ENCODE measurements at places on chromosomes 6 and 20.

DNA sequence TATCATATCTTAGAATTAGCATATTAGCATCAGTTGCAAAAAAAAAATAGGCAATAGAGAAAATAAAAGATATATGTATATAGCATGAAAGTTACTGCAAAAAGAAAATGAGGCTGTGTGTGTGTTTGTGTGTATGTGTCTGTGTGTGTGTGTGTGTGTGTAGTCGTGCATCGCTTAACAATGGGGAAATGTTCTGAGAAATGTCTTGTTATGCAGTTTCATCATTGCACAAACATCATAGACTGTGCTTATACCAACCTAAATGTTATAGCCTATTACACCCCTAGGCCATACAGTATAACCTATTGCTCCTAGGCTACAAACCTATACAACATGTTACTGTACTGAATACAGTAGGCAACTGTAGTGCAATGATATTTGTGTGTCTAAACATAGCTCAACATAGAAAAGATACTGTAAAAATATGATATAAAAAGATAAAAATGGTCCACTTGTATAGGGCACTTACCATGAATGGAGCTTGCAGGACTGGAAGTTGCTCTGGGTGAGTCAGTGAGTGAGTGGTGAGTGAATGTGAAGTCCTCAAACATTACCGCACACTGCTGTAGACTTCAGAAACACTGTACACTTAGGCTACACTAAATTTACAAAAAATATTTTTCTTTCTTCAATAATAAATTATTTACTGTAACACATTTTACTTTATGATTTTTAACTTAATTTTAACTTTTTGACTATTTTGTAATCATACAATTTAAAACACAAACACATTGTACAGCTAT is 805.1 kb downstream of the KIF16B start:
- no peak for DNase-seq

GRCh38 chr20:63104312-63105181 is 97.8 kb upstream of the BHLHE23 start:
- DNase-seq = no peak

- no peak for DNase-seq
These were observed 95.0 kb downstream of the LRFN2 start for GRCh38 chr6:40492187-40492586.

DNA sequence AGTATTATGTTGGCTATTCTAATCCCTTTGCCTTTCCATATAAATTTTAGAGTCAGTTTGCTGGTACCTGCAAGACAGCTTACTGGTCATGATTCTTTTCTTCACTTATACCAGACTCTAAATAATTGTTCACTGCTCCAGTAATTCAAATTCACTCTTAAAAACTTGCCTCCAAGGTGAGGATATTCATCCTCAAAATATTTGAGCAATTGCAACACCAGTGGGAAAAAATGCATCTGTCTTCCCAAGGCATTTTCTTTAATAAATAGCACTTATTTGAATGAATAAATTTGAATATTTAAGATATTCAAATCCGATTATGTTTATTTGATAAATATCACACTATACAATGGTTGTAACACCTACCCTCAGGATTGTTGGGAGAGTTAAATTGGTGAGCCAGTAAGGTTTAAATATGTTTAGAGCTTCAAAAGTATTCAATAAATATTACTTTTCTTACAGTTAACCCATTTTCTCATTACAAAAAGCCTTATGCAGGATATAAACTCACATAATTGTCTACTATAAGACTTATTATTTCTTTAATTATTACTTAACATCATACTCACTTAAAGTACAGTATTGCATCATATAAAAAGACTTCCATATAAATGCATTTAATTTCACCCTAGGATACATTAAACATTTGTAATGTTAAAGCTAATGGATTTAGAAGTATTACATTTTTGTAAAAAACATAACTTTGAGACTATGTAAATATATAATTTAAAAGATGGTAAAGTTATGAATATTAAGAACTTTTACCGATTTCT is 285.6 kb downstream of the SAMD5 start:
- no peak for DNase-seq

- DNase-seq = no peak
These were observed 232.2 kb downstream of the LY86 start for GRCh38 chr6:6820641-6821238.

DNA sequence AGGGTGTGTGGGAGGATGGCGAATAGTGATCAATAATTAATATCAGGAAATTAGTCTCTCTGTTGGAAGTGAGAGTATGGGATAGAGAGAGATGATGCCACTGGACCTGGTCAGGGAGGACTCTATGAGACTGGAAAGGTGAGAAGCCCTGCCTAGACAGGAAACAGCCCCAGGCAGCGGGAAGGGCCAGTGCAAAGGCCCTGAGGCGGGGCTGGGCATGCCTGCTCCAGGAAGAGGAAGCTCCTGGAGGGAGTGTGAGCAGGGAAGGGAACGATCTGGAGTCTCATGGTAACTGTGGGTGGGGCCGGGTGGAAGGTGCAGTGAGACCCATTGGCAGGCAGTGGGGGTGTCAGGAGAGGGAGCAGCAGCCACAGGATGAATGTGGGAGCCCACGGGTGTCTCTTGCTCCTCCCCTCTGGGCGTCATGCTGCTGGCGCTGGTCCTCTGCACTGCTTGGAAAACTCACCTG is 1.8 kb upstream of the CST3 start:
- no peak for DNase-seq

DNA sequence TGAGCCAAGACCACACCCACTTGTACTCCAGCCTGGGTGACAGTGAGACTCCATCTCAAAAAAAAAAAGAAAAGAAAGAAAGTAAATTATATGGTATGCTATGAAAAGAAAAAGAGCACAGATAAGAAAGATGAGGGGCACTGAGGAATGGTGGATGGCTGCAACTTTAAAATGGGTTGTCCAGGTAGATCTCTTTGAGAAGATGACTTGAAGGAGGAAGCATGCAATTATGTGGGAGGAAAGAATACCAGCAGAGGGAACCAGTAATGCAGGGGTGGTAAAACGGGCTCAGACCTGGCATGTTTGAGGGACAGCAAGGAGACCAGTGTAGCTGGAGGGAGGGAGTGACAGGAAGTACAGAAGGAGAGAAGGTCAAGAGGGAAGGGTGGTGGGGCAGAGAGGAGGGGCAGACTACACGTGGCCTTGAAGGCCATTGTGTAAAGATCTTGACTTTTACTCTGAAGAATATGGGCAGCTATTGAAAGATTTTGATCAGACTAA is 22.3 kb downstream of the LINC00237 start:
- DNase-seq = no peak

GRCh38 chr6:100506651-100507050 is 41.9 kb upstream of the SIM1 start:
- no peak for DNase-seq

GRCh38 chr6:2852921-2853322 is 11.3 kb upstream of the SERPINB1 start:
- DNase-seq = no peak

- no peak for DNase-seq
These were observed 30.8 kb downstream of the FBXO5 start for GRCh38 chr6:152952045-152952444.

- DNase-seq = no peak
These were observed 222.8 kb upstream of the DTNBP1 start for GRCh38 chr6:15885624-15886023.

GRCh38 chr6:142210606-142211005 is 63.5 kb downstream of the VTA1 start:
- DNase-seq = no peak

DNA sequence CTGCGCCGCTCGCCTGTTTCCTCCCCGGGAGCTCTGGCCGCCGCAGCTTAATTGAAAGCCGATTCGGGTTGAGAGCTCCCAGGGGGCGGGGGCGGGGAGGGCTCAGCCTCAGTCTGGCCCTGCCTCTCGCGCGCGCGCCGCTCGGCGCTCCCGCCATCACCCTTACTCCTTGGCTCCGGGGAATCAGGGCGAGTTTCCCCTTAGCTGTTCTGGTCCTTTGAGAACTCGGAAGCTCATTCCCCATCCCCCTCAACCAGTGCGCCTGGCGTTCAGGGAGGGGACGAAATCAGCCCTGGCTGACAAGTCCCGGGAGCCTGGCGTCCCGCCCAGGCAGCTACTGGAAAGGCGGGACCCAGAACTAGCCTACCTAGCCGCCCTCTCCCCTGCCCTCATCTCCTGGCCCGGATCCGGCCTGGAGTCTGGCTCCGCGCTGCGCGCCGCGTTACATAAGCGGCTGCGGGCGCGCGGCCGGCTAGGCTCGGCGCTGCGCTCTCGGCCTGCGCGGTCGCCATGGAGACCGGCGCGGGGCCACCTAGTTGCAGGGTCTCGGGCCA is 2.8 kb downstream of the SLC12A5 start:
- DNase-seq = no peak

DNA sequence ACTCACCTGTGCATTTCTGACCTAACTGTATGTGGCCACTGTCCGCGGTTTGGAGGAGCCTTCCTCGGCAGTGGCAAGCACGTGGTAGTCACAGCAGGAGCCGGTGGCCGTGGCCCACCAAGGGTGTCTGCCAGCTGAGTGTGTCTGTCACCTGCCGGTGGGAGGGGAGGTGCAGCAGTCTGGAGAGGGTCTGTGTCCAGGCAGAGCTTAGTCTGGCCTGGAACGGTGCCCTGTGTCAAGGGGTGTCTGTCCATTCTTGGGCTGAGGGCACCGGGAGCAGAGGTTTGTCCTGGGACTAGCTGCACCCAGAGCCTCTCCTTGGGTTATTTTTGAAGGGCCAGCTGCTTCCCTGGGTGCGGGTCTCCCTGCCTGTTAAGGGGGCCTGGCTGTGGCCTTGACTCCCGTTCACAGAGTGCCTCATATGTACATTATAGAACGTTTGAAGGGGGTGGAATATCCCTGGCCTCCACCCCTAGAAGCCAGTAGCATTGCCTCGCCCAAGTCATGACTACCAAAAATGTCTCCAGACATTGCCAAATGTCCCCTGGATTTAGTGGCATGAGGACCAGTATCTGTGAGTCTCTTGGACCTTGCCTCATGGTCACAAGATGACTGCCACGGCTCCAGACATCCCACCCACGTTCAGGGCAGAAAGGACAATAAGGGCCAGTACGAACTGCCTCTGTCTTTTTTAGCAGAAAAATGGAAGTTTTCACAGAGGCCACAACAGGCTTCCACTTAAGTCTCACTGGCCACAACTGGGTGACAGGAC is 5.2 kb downstream of the RBM38 start:
- DNase-seq = no peak

GRCh38 chr20:36542516-36543183 is 1.3 kb downstream of the MYL9 start:
- no peak for DNase-seq

DNA sequence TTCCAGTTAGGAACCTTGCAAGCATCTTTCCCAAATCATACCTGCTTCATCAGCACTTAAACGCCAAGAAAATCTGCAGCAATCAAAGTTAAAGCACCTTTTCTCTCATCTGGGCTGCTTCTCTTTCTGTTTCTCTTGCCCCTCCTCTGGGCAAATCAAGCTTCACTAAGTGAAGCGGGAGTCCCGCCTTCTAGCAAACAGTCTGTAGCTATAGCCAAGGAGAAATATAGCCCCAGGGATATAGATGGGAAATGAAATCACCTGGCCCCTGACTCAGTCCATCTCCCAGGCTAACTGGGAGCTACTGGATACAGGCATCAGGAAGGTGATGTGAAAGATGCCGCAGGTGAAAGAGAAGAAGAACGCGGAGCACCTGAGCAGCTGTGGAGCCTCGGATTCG is 481.9 kb downstream of the C6orf118 start:
- DNase-seq = no peak

GRCh38 chr6:15498640-15499039 is 164.2 kb downstream of the DTNBP1 start:
- no peak for DNase-seq

GRCh38 chr20:8515810-8516435 is 383.9 kb downstream of the PLCB1 start:
- DNase-seq = no peak

GRCh38 chr6:80356000-80356399 is 249.5 kb downstream of the BCKDHB start:
- DNase-seq = no peak

- no peak for DNase-seq
These were observed 338.2 kb downstream of the SOX4 start for GRCh38 chr6:21931641-21932335.

DNA sequence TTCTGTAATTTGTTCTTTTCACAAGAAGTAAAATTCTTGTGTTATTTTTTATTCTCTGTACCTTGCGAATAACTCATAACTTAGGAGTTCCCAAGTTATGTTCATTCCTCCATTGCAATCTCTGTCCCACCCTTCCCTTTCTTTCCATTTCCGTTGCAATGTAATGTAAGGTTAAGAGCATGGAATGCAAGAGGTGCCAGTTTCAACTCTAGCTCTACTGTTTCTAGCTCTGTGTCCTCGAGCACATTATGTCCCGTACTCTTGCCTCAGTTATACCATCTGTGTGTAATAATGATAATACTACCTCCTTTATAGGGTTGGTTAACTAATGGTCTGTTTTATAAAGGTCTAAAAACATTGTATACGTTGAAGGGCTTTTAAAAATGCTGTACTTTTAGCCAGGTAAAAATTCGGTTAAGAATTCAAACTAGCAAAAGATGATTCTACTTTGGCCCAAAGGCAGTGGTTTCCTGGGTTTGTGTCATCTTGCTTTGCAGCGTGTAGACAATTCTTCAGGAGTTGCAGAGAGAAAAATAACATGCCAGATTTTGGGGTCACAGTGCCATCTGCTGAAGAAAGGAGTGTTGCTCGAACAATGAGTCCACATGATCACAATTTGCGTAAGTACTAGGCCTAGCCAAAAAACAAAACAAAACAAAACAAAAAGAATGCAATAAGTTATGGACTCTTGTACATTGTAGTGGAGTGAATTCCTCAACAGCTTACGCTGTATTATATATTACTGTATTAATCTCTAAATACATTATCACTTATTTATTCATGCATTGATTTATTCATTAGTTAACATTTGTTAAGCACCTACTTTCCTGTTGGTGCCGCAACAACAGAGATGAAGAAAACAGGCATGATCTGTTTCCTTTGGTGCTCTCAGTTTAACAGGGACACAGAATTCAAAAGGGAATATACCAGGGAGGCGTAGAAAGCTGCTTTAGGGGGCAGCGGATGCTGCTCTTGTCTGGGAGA is 10.0 kb upstream of the PFDN4 start:
- DNase-seq = peak; percentile 21

GRCh38 chr6:159854959-159855358 is 35.8 kb upstream of the MAS1 start:
- peak; percentile 74 for DNase-seq

- DNase-seq = no peak
These were observed 71.6 kb downstream of the KIF6 start for GRCh38 chr6:39653612-39654011.

- DNase-seq = no peak
These were observed 111.3 kb downstream of the OR2B2 start for GRCh38 chr6:27800731-27801373.

GRCh38 chr20:48953653-48954052 is 32.1 kb downstream of the ARFGEF2 start:
- DNase-seq = no peak
